ENCODE measurements at places on chromosomes 11 and 22.

DNA sequence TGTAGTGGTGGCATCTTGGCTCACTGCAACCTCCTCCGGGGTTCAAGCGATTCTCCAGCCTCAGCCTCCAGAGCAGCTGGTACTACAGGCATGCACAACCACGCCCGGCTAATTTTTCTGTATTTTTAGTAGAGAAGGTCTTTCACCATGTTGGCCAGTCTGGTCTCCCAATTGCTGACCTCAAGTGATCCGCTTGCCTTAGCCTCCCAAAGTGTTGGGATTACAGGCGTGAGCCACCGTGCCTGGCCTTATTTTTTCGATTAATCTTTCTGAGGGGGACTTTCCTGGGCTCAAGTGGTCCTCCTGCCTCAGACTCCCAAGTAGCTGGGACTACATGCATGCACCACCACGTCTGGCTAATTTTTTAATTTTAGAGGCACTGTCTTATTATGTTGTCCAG, 5.6 kb downstream of the SNU13 start:
- no peak for DNase-seq

- no peak for DNase-seq
Observed at GRCh38 chr11:70725278-70725677, 326.9 kb downstream of the CTTN start.

DNA sequence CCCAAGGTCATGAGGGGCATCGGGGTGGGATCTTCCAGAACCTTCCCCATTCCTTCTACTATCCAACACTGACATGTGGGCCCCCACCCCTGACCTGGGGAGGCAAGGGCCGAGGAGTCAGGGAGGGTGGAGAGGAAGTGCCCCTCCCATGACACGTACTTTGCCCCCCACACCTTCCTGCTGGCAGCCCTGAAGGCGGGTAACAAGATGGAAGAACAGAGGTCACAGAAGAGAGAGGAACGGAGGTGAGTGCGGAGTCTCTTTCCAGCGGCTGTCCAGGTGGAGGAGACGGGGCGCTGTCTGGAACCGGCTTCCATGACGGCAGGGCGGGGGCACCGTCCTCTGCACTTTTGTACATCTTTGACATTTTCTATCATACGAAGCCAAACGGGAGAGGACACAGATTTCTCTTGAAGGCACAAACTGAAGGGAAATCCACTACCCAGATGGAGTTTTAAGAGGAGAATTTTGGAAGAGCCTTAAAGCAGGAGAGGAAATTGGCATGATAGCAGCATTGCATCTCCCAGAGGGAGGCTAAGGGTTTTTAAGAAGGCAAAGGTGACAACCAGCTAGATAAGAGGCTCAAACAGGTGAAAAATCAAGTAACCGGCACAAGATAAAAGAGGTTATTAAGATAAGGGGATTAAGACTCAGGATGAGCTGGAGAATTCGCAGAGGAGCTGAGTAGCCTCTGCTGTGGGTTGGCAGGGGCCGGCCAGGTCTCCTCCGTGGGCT, 16.7 kb downstream of the OSBPL5 start:
- DNase-seq: no peak

- DNase-seq: no peak
Observed at GRCh38 chr11:83355391-83355790, 69.2 kb upstream of the CCDC90B start.

DNA sequence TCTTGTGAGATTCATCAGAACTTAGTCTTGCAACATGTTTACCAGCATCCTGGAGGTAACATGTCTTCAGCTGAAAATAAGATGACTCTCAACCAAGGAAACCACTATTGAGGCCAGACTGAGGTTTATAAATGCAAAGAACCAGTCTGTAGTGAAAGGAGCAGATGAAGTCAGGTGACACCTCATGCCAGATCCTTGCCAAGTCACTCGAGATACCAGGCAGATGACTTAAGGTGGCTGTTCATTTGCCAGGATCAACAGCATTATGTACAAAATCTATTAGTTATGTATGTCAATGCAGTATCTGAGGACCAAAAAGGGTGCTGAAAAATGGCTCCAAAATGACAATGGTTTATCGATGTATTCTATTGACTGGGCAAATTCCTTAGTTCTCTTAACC, 100.0 kb upstream of the SOX6 start:
- no peak for DNase-seq

GRCh38 chr22:50720301-50721256, 17.4 kb upstream of the ACR start:
- no peak for DNase-seq

DNA sequence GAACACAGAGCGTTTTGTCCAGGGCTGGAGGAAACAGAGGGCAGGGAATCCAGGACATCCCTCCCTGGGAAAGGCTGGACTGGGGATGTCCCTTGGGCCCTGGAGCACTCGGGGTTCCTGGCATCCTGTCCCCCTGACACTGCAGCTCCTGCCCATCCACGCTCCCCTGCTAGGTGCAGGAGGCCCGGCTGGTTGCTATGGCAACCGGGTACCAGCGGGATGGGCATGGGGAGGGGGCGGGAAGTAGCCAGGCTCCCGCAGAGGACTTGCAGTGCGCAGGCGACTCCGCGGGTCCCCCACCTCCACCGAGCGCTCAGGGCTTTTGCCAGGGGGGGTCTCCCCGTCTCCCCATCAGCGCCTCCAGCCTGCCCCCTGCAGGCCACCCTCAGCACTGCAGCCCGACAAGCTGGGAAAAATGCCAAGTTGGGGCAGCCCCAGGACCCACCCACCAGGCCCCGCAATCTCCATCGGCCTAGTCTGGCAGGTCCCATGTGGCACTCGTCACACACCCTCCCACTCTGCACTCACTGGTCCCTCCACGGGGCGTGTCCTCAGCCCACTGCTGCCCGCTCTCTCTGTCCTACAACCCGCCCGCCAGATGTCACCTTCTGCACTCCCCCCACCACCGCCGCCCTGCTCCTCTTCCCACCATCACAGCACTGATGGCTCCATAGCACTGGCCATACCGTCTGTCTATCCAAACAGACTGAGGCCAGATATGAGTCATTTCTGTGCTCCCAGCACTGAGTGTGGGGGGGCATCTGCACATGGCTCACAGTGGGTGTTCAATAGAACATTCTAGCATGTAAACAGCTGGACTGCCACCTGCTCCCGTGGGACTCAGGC, 31.5 kb downstream of the KIAA0930 start:
- DNase-seq: peak; percentile 72

DNA sequence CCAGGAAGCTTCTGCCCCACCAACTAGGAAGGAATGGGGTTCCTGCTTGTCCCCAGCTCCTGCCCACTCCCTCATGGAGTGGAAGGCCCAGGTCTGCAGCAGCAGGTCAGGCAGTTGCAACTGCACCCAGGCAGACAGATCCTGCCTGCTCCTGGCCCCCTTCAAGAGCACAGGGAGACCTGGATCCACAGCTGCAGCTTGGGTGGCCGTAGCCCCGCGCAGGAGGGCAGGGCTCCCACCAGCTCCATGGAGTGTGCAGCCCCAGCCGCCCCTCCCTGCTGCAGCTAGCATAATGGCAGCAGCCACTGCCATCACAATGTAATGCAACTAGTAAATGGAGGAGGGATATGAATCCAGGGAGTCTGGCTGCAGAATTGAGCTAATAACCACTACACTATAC, 187.5 kb upstream of the PLET1 start:
- no peak for DNase-seq

- DNase-seq: peak; percentile 63
Observed at GRCh38 chr22:24471570-24471969, 23.6 kb upstream of the UPB1 start.

DNA sequence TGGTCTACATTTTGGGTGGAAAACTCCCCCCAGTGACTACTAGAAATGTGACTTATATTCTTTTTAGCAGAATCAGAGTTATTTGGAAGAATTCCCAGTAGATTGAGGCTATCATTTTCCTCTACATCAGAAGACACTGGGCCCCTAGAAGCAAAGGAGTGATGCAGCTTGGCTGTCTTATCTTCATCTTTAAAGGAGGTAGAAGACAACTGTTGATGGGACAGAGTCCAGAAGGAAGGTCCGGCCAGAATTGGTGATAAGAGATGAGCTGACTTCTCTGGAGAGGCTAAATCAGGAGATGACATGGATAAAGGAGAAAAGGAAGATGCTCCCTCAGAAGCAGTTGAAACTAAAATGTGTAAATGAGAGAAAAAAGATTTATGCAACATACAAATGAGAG, 149.6 kb downstream of the ENTHD1 start:
- no peak for DNase-seq

GRCh38 chr22:39368461-39368911, 18.7 kb downstream of the SYNGR1 start:
- DNase-seq: no peak

GRCh38 chr11:2471804-2472096, 26.9 kb downstream of the KCNQ1 start:
- no peak for DNase-seq

DNA sequence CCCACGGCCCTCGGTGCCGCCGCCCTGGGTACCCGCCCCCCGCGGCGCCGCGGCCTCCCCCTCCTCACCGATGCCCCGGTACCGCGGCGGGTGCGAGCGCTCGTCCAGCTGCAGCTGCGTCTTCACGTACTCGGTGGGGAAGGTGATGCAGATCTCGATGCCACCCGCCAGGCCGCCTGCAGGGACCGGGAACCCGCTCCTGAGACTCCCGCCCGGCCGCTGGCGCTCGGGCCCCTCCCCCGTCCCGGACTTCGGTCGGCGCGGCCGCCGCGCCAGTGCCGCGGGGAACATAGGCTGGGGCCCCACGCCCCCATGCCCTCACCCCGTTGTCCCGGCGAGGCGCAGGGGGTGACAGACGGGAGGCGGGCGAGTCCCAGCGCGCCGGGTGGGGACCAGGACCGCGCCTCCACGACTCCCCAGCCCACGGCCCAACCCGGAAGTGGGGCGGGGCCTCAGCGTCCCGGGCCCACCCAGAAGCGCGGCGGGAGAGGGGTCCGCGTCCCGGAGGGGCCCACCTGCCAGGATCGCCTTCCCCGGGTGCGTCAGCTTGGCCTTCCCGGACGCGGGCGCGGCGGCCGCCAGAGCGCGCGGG, 375 bp downstream of the SLC25A1 start:
- DNase-seq: no peak

DNA sequence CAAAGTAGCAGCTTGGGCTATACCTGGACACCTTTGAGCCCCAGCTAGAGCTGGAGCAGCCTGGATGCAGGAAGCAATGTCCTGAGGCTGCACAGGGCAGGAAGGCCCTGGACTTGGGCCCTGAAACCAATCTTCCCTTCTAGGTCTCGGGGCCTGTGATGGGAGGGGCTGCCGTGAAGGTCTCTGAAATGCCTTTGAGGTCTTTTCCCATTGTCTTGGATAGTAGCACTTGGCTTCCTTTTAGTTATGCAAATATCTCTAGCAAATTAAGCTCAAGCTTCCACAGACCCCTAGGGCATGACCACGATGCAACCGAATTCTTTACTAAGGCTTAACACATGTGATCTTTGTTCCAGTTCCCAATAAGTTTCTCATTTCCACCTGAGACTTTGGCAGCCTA, 40.0 kb downstream of the LINC01488 start:
- DNase-seq: no peak

- DNase-seq: no peak
Observed at GRCh38 chr11:34267417-34267816, 90.4 kb downstream of the ABTB2 start.

- DNase-seq: no peak
Observed at GRCh38 chr22:35886309-35886708, 142.3 kb downstream of the RBFOX2 start.

- peak; percentile 97 for DNase-seq
Observed at GRCh38 chr11:66418168-66418985, 2.5 kb upstream of the NPAS4 start.

DNA sequence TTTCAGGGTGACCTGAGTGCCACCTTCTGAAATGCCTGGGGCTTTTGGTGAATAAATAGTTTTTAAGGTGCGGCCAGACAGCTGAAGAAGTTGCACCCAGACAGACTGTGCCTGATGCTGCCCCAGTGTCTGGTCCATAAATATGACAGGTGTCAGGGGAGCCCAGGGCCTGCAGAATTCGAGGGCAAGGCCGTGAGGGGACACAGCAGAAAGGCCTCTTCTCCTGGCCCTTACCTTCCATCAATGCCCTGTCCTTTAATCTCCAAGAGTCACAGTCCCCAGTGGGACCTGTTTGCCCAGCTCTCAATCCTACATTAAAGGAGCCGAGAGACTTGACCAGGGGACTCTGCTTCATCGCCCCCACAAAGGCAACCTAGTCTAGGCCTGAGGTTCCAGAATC, 45.7 kb downstream of the NAT10 start:
- no peak for DNase-seq

- DNase-seq: no peak
Observed at GRCh38 chr11:86274999-86275398, 27.0 kb upstream of the HIKESHI start.

GRCh38 chr11:131951121-131951520, 580.7 kb downstream of the NTM start:
- no peak for DNase-seq

GRCh38 chr22:25057013-25057881, 104.7 kb downstream of the KIAA1671 start:
- DNase-seq: no peak

- DNase-seq: peak; percentile 48
Observed at GRCh38 chr11:120985718-120986569, 38.0 kb upstream of the TBCEL start.

GRCh38 chr11:29159552-29160465, 857.0 kb downstream of the KCNA4 start:
- DNase-seq: peak; percentile 79

- peak; percentile 24 for DNase-seq
Observed at GRCh38 chr11:94519478-94520084, 7.3 kb downstream of the C11orf97 start.

- no peak for DNase-seq
Observed at GRCh38 chr11:43401252-43401651, 42.5 kb downstream of the TTC17 start.

GRCh38 chr11:17277024-17277584, 565 bp downstream of the NUCB2 start:
- peak; percentile 38 for DNase-seq

DNA sequence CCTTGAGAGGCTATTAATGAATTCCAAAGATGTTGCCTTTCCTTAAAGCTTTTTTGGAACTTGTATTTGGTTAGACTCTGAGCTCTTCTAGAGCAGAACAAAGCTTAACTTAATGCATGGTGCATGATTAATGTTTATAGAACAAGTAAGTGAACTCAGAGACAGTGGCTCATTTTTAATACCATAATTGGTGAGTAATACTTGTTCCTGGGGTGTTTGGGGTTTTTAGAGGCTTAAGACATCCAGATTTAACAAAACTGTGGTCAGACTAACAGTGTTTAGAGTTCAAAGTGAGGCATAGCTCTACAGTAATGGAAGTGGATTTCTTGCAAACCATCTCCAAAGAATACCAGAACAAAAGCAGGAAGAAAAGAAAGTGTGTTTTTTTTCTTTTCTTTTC, 73.7 kb upstream of the CTSC start:
- peak; percentile 89 for DNase-seq

DNA sequence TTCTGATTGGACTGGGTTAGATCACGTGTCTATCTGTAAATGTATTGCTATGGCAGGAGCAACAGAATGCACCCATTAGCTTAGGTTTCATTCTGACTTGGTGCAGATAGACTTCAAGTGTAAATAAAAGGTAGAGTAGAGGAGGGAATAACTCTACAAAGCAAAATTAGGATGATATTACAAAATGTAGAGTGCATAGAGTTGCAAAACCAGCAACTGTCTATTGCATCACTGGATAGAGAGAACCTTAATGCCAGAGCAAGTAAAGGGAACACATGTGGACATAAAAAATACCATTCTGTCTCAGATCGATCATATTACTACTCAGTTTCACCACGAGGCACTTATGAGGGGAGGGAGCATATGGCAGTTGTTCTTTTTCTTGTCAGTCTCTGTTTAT, 22.0 kb upstream of the CAT start:
- peak; percentile 9 for DNase-seq

- no peak for DNase-seq
Observed at GRCh38 chr11:76041208-76041607, 165.1 kb downstream of the WNT11 start.

- no peak for DNase-seq
Observed at GRCh38 chr11:47403571-47403970, 4.8 kb upstream of the SLC39A13 start.

All from fibroblast of skin of abdomen (primary cell).